ENCODE measurements at places on chromosomes 13 and 19. TPM values are rescaled to one million over a fixed set of nuclear protein-coding genes. Genes with fewer than 3 reads are reported as not detected.

GRCh38 chr19:55652311-55653128 lies 2.3 kb upstream of the U2AF2 start:
- peaks cover 34% of the 10 kb centered on the region for H3K36me3 ChIP-seq
- peaks cover 5% of the 10 kb centered on the region for H3K27me3 ChIP-seq
- no peak for DNase-seq
- H3K27ac ChIP-seq = peak overlapping the region; percentile 19
- peak overlapping the region; percentile 43 for H3K4me3 ChIP-seq

DNA sequence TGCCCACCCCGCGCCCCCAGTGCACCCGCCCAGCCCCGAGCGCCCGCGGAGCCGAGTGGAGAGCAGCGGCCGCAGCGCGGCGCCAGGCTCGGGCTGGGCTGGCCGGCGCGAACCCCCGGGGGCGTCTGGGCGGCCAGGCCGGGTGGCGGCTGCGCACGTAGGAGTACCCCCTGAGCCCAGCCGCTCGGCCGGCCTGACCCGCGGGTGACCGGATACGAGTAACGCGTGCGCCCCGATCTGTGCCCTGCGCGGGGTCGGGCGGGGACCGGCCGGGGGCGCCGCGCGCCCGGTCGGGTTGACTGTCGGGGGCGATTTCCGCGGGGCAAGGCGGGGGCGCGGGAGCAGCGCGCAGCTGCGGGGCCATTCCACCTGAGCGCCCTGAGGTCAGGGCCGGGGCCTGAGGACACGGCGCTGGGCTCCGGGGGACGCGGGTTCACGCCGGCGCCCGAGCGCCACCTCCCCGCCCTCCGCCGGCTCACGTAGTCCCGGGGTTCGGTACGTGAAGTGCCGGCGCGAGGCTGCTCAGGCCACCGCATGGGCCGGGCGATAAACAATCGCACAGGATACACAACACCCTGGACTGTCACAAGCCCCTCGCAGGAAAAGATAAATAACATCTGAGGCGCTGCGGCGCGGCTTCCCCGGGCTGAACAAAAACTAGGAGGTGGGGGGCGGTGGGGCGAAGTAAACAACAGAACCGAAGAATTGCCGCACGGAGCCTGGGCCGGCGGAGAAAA lies 37.6 kb upstream of the FLT1 start:
- DNase-seq = no peak
- peak overlapping the region; percentile 52 for H3K4me3 ChIP-seq
- no peaks in the 10 kb centered on the region for H3K36me3 ChIP-seq
- peaks cover 48% of the 10 kb centered on the region for H3K27me3 ChIP-seq
- peaks cover 4% of the 10 kb centered on the region for H3K4me1 ChIP-seq

- H3K36me3 ChIP-seq = no peaks in the 10 kb centered on the region
- DNase-seq = no peak
- no peak overlapping the region for H3K27ac ChIP-seq
These were observed 82.2 kb downstream of the LACC1 start for GRCh38 chr13:43961909-43962308.

- H3K4me1 ChIP-seq = peaks cover 14% of the 10 kb centered on the region
- no peaks in the 10 kb centered on the region for H3K36me3 ChIP-seq
- H3K27ac ChIP-seq = no peak overlapping the region
These were observed 14.2 kb downstream of the ZIC2 start for GRCh38 chr13:99995589-99996380.

ZGLP1 gene
- 3.4 TPM for total RNA-seq

GRCh38 chr13:32019612-32020233 lies 11.9 kb upstream of the FRY start:
- no peaks in the 10 kb centered on the region for H3K27me3 ChIP-seq
- peak; percentile 15 for DNase-seq
- no peak overlapping the region for H3K4me3 ChIP-seq
- H3K4me1 ChIP-seq = no peaks in the 10 kb centered on the region
- no peak overlapping the region for H3K27ac ChIP-seq

DNA sequence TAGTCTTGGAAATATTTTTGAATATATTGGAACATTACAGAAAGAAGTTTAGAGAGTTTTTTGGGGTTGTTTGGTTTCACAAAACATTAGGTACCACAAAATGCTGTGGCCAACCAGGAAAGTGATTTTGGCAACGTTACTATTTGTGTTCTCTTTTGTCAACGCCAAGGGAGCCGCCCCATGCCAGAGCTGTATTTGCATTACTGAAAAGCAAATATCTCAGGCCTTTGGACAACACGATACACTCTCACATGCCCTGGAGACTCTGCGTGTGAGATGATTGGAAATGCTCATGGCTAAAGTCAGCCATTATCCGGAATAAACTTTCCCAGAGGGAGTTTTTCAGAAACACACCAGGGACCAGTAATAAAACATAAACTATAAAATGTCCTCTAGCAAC lies 324.6 kb downstream of the SHISA2 start:
- no peak overlapping the region for H3K4me3 ChIP-seq
- no peaks in the 10 kb centered on the region for H3K4me1 ChIP-seq
- H3K27ac ChIP-seq = no peak overlapping the region

PCDH17 gene
- total RNA-seq = not detected

GRCh38 chr19:35846038-35846668 lies 6.2 kb downstream of the NPHS1 start:
- H3K4me3 ChIP-seq = peak overlapping the region; percentile 20
- H3K27me3 ChIP-seq = peaks cover 70% of the 10 kb centered on the region
- no peak overlapping the region for H3K27ac ChIP-seq
- DNase-seq = no peak
- H3K4me1 ChIP-seq = peaks cover 11% of the 10 kb centered on the region
- H3K36me3 ChIP-seq = no peaks in the 10 kb centered on the region

FUT1 gene
- total RNA-seq = 0.12 TPM

DNA sequence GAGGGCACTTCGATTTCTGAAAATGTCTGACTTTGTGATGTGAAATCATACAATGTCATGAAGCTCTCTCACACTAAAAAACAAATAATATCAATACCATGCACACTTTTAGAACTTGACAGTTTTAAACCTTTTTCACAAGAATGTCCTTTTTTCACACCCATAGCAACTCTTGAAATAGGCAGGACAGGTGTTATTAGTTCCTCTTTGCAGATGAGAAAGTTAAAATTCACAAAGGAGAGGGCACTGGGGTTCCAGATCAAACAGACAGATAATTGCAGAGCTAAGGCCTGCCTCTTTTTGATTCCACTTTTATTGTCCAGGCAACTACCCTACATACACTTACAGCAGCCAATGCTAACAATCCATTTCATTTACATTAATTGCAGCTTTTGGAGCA lies 142.8 kb downstream of the KLF12 start:
- no peak for DNase-seq
- no peak overlapping the region for H3K4me3 ChIP-seq
- no peak overlapping the region for H3K27ac ChIP-seq
- H3K36me3 ChIP-seq = peaks cover 27% of the 10 kb centered on the region

GRCh38 chr13:73058736-73059459 lies at the start of gene KLF5:
Gene KLF5 (plus strand): TSS chr13:73059005. CDS start chr13:73059328, 323 bp downstream.
- H3K27ac ChIP-seq = peak within 1 kb of the TSS; percentile 80
- peaks cover 54% of the 10 kb centered on the region for H3K27me3 ChIP-seq
- peaks cover 2% of the 10 kb centered on the region for H3K36me3 ChIP-seq
- H3K4me3 ChIP-seq = peak within 1 kb of the TSS; percentile 76
- H3K4me1 ChIP-seq = peaks cover 13% of the 10 kb centered on the region

DNA sequence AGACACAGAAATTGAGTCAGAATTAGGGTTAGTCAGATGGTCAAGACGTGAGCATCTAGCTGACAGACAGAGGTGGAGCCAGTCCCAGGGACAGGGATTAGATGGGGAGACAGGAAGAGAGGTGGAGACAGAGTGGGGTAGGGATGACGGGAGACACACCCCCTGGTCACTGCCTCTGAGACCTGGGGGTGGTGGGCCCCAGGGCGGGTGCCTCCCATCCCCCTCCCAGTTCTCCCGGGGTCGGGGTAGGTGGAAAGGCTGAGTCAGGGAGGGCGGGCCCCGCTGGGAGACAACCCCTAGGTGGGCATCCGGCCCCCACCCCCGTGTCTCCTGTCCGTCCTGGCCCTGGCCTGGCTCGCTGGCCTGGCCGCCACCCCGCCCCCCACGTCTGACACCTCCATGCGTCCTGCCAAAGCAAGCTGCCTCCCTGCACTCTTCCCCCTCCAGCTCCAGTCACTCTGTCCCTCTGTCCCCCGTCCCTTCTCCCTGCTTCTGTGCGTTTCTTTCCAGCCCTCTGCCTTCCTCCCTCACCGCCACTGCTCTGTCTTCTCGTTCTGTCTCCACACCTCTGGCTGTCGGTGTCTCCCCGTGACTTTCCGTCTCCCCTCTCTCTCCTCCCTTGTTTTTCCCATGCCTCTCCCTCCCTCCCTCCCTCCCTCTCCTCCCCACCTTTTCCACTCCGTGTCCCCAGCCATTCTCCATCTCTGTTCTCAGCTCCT lies 15.1 kb downstream of the CCDC97 start:
- peak overlapping the region; percentile 72 for H3K27ac ChIP-seq
- no peaks in the 10 kb centered on the region for H3K27me3 ChIP-seq
- DNase-seq = no peak
- H3K36me3 ChIP-seq = peaks cover 33% of the 10 kb centered on the region

CYP4F8 gene
- not detected for total RNA-seq

DNA sequence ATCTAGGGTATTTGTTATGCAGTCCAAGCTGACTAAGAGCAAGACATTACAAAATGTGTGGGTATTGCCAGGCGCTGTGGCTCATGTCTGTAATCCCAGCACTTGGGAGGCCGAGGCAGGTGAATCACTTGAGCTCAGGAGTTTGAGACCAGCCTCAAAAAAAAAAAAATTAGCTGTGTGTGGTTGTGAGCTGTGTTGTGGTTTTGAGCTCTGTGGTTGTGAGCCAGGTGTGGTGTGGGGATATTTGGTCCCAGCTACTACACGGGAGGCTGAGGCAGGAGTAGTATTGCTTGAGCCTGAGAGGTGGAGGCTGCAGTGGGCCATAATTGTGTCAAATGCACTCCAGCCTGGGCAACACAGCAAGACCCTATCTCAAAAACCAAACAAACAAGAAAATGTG lies 5.6 kb upstream of the KEAP1 start:
- peaks cover 25% of the 10 kb centered on the region for H3K27me3 ChIP-seq
- no peaks in the 10 kb centered on the region for H3K36me3 ChIP-seq

GRCh38 chr13:100584896-100585295 lies 3.7 kb downstream of the GGACT start:
- peak; percentile 9 for DNase-seq
- peaks cover 12% of the 10 kb centered on the region for H3K36me3 ChIP-seq
- no peaks in the 10 kb centered on the region for H3K27me3 ChIP-seq
- H3K27ac ChIP-seq = peak overlapping the region; percentile 35

DNA sequence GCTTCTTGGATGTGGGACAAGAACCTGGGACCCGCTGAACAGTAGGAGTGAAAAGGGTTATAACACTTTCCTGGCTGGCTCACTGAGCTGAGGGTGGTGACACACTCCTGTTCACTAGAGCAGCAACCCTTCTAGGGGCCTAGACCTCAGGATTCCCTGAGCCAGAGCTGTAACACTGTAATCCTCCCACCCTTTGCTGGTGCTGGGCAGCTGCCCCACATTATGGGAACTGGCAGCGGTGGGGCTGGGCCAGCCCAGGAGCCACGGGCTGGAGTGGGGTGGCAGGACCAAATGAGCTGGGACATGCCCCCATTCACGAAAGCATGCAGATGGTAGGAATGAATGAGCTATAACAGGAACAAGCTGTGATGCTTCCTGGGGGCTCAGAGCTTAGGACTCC lies 110.6 kb downstream of the B3GLCT start:
- H3K27ac ChIP-seq = no peak overlapping the region
- H3K4me3 ChIP-seq = no peak overlapping the region
- DNase-seq = no peak
- H3K27me3 ChIP-seq = no peaks in the 10 kb centered on the region

DNA sequence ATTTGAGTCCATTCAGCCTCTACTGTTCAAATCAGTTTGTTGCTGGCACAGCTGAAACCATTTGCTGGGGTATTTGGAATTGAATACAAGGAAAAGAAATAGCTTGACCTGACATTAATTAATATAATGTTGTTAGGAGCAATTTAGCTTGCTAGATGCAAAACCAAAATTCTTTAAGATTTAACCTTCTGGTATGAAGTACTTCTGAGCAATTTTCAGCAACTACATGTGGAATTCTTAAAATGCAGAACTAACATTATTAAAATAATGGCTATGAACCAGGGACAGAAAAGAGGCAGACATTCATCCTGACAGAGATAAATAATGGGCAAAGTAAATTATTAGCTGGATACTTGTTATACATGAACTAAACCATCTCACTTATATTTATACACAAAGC lies 160.0 kb upstream of the MIR17HG start:
- no peaks in the 10 kb centered on the region for H3K27me3 ChIP-seq
- H3K36me3 ChIP-seq = no peaks in the 10 kb centered on the region
- H3K27ac ChIP-seq = no peak overlapping the region
- no peak for DNase-seq

KIR3DL1 gene
- not detected for total RNA-seq

GRCh38 chr19:29285878-29286277 lies 72.9 kb upstream of the UQCRFS1 start:
- H3K4me1 ChIP-seq = no peaks in the 10 kb centered on the region
- peaks cover 10% of the 10 kb centered on the region for H3K27me3 ChIP-seq
- no peaks in the 10 kb centered on the region for H3K36me3 ChIP-seq
- DNase-seq = no peak
- no peak overlapping the region for H3K4me3 ChIP-seq

DNA sequence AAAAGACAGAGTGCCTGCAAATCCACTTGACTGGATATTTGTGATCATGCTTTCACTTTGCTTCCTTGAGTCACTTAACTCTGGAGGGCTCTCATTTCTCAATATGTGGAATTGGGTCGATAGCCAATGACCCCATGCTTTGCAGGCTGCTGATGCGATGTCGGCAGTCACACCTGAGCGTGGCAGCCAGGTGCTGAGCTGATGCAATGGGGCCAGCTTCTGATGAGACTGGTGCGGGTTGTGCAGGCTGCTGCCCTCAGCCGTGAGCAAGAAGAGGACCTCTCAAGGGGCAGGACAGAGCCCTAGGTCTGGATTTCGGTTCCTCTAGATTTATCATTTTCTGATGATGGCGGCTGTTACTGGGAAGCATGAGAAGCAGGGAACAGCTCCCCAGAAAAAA lies 334.1 kb downstream of the TEX29 start:
- H3K27ac ChIP-seq = no peak overlapping the region
- H3K4me1 ChIP-seq = no peaks in the 10 kb centered on the region
- no peaks in the 10 kb centered on the region for H3K36me3 ChIP-seq
- H3K4me3 ChIP-seq = no peak overlapping the region

GRCh38 chr19:39296055-39296645 lies at the start of gene IFNL1:
Gene IFNL1 (plus strand): TSS chr19:39296407. CDS start chr19:39296422, 15 bp downstream.
- H3K4me3 ChIP-seq = no peak within 1 kb of the TSS
- H3K36me3 ChIP-seq = no peaks in the 10 kb centered on the region
- no peak for DNase-seq
- H3K27me3 ChIP-seq = no peaks in the 10 kb centered on the region
- no peak within 1 kb of the TSS for H3K27ac ChIP-seq

CEACAM19 gene
- total RNA-seq = 1.4 TPM

DNA sequence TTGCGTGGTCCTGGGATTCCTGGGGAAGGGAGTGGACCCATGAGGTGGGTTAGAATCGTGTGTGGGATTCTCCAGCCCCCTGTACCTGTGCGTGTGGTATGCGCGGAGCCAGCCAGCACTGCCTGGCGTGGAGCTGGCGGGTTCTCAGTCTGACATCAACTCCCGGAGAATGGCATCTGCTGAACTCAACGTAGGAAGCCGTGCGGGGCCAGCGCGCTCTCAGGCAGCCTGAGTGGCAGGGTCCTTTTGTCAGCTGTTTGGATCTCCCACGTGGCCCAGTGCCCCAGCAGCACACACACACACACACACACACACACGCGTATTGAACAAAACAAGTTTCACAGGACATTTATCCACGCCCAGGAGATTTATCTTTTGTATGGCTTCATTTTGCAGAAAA lies 28.1 kb downstream of the ATP4B start:
- H3K27me3 ChIP-seq = no peaks in the 10 kb centered on the region
- peaks cover 55% of the 10 kb centered on the region for H3K36me3 ChIP-seq
- no peak for DNase-seq
- peaks cover 24% of the 10 kb centered on the region for H3K4me1 ChIP-seq
- H3K27ac ChIP-seq = no peak overlapping the region
- H3K4me3 ChIP-seq = no peak overlapping the region
